ENCODE measurements at places on chromosomes 7 and 10.

- H3K4me3 ChIP-seq = no peak overlapping the region
- no peaks in the 10 kb centered on the region for H3K4me1 ChIP-seq
- no peak for DNase-seq
- no peaks in the 10 kb centered on the region for H3K27me3 ChIP-seq
- no peaks in the 10 kb centered on the region for H3K36me3 ChIP-seq
- H3K27ac ChIP-seq = no peak overlapping the region
Observed at GRCh38 chr10:58795560-58795959, 282.9 kb downstream of the BICC1 start.

DNA sequence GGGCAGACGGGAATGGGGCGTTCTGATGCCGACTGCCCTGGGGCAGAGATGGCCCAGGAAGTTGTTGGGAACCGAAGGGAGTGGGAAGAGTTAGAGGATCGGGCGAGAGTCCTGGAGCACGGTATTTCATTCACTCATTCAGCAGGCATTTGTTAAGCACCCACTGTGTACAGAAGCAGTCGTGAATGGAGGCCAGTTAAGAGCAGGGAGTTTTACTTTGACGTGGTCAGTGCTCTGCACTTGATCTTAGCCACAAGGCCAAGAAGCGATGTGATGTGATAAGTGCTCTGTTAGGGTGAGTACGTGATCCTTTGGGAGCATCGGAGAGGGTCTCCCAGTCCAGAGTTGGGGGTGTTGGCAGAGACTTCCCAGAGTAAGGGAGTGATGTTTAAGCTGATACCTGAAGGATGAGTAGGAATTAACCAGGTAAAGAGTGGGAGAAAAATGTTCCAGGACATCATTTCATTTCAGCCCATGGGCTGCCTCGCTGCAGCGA, 890 bp downstream of the ZFYVE27 start:
- H3K4me3 ChIP-seq = peak overlapping the region; percentile 96
- peaks cover 2% of the 10 kb centered on the region for H3K36me3 ChIP-seq
- peaks cover 31% of the 10 kb centered on the region for H3K4me1 ChIP-seq
- H3K27me3 ChIP-seq = no peaks in the 10 kb centered on the region
- DNase-seq = no peak

DNA sequence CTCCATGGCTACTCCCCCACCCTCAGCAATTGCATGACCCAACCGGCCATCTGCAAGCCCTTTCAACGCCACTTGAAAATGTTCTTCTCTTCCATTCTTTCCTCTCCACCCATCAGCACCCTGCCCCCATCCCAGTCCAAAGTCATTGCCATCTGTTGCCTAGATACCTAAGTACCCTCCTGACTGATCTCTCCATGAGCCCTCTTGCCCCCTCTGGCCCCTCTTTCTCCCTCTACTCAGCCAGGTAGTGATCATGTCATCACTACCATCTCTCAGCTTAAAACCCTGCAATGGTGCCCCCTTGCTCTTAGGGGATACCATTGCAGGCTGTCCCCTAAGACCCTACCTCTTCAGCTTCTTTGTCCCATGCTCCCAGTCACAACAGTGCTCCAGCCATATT, 30.5 kb upstream of the BTRC start:
- no peaks in the 10 kb centered on the region for H3K4me1 ChIP-seq
- H3K4me3 ChIP-seq = no peak overlapping the region
- no peaks in the 10 kb centered on the region for H3K36me3 ChIP-seq
- DNase-seq = no peak
- no peak overlapping the region for H3K27ac ChIP-seq

- no peak overlapping the region for H3K27ac ChIP-seq
- H3K27me3 ChIP-seq = no peaks in the 10 kb centered on the region
- DNase-seq = no peak
- H3K4me1 ChIP-seq = no peaks in the 10 kb centered on the region
Observed at GRCh38 chr7:69717221-69717620, 118.9 kb downstream of the AUTS2 start.

DNA sequence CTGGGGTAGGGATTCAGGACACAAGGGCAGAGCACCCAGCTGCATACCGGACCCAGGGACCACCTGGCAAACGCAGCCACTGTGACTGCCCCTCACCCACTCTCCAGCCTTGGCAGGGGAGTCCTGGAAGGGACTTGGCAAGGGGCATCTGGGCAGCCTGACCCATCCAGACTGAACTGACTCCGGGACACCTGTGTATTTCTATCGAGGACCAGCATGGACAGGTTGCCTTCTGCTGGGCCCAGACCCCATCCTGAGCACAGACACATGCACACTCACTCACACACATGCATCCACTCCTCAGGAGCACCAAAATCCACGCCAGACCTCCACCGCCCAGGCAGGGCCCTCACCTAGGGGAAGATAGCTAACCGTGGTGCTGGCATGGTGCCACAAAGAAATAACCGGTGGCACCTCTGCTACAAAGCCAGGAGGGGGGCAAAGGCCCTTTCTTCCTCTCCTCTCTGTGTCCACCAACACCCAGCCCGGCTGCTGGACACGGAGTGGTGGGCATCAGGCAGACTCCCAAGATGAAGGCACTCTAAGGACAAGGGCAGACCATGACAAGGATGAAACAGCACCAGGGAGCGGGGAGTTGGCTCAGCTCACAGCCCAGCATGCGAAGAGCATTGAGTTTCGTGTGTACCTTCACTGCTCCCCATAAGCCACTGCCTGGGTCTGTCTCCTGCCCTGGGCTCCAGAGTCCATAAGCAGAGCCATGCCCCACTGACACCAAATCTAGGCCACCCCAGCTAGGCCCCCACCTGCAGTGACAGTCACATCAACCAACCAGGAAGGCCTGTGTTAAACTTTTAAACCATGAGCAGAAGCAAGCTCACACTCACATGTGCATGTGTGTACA, 35.3 kb downstream of the KCNH2 start:
- DNase-seq = no peak
- no peak overlapping the region for H3K4me3 ChIP-seq
- no peaks in the 10 kb centered on the region for H3K27me3 ChIP-seq
- H3K27ac ChIP-seq = no peak overlapping the region
- peaks cover 37% of the 10 kb centered on the region for H3K4me1 ChIP-seq
- no peaks in the 10 kb centered on the region for H3K36me3 ChIP-seq

DNA sequence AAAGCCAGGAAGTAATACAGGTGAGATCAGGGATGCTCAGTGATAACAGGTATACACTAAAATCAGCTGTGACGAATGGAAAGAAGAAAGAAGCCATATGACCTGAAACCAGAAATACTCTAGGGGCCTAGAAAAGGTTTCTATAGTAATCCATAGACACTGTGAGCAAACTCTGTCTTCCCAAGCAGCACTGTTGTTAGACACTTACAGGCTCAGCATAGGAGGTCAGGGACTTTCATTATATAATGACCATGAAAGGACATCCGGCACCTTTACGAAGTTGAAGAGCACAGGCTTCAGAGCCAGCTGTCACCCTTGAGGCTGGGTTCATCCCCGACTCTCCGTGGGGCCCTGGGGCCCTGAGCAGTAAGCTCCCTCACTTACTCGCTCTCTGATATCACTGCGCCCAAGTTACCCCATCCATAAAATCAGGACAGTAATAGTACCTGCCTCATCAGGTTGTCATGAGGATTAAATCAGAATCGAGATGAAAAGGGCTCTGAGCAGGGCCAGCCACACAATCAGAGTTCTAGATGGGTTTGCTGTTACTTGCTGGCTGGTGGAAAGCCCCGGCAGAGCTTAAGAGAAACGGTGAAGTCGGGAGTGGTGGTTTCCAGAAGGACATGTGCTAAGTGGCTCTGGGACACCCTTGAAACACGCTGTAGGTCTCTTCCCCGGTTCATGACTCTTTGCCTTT, 79.5 kb downstream of the ITIH5 start:
- no peaks in the 10 kb centered on the region for H3K36me3 ChIP-seq
- DNase-seq = no peak
- H3K27ac ChIP-seq = no peak overlapping the region
- H3K27me3 ChIP-seq = no peaks in the 10 kb centered on the region

DNA sequence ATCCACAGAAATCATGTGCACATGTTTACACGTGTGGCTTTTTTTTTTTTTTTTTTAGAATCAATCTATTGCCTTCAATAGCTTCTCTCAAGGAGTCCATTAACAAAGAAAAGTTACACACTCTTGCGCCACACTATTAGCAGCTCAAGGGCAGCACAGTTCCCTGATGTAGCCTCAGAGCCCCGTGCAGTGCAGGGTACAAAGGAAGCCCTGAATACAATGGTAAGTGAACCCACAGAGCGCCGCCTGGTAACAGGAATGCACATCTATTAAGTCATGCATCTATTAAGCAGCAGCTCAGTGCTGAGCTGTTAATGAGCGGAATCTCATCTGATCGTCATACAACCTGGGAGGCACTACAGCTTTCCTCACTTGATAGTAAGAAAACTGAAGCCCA, 113.7 kb upstream of the PDLIM1 start:
- no peaks in the 10 kb centered on the region for H3K4me1 ChIP-seq
- H3K27me3 ChIP-seq = no peaks in the 10 kb centered on the region

DNA sequence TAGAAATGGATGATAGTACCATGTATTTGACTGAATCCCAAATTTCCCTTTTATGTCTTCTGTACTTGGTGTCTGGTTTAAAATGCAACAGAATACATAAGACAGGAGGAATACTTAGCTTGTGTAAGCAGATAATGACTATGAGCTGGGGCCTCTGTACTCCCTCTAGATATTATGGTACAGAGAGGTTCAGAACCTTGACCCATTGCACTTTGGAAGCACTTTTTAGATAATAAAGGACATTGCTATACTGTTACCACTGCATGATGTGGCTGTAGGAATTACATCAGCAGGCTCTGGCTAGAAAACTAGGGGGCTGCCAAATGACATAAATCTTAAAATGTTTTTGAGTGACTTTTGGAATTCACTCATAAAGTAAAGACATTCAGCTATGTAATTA, 526.6 kb downstream of the SORCS1 start:
- no peak for DNase-seq
- no peaks in the 10 kb centered on the region for H3K36me3 ChIP-seq
- no peaks in the 10 kb centered on the region for H3K4me1 ChIP-seq
- H3K27ac ChIP-seq = no peak overlapping the region

GRCh38 chr7:112891698-112892097, 101.5 kb upstream of the TMEM168 start:
- H3K4me1 ChIP-seq = no peaks in the 10 kb centered on the region
- H3K27me3 ChIP-seq = no peaks in the 10 kb centered on the region
- H3K36me3 ChIP-seq = no peaks in the 10 kb centered on the region
- DNase-seq = no peak

GRCh38 chr10:120478386-120478785, 21.4 kb downstream of the PLPP4 start:
- H3K4me3 ChIP-seq = no peak overlapping the region
- H3K27ac ChIP-seq = no peak overlapping the region
- H3K4me1 ChIP-seq = no peaks in the 10 kb centered on the region
- DNase-seq = no peak
- H3K36me3 ChIP-seq = no peaks in the 10 kb centered on the region

GRCh38 chr10:90813594-90814365, 44.1 kb downstream of the HTR7 start:
- no peaks in the 10 kb centered on the region for H3K4me1 ChIP-seq
- H3K27ac ChIP-seq = no peak overlapping the region
- H3K27me3 ChIP-seq = no peaks in the 10 kb centered on the region
- no peaks in the 10 kb centered on the region for H3K36me3 ChIP-seq

DNA sequence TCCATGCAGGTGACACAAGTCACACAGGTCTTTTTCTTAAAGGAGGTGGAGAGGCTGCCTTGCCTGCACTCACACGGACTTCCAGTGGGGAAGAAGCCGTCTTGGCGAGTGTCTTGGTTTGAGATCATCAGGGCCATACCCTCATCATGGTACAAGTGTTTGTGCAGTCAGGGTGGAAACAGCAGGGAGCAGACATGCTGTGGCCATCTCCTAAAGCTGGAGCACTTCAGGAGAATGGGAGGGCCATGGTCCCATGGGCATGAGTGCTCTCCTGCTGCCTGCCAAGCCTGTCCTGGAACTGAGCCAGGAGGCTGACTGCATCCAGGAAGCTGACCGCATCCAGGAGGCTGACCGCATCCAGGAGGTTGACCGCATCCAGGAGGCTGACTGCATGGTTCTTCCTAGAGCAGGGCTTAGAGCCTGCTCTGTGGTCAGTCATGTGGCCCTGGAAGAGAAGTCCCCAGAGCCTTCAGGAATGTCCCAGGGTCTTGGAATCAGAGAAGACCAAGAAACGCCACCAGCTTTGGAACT, 98.4 kb downstream of the ADARB2 start:
- no peaks in the 10 kb centered on the region for H3K4me1 ChIP-seq
- no peaks in the 10 kb centered on the region for H3K36me3 ChIP-seq
- H3K27ac ChIP-seq = no peak overlapping the region
- no peak overlapping the region for H3K4me3 ChIP-seq
- H3K27me3 ChIP-seq = no peaks in the 10 kb centered on the region

DNA sequence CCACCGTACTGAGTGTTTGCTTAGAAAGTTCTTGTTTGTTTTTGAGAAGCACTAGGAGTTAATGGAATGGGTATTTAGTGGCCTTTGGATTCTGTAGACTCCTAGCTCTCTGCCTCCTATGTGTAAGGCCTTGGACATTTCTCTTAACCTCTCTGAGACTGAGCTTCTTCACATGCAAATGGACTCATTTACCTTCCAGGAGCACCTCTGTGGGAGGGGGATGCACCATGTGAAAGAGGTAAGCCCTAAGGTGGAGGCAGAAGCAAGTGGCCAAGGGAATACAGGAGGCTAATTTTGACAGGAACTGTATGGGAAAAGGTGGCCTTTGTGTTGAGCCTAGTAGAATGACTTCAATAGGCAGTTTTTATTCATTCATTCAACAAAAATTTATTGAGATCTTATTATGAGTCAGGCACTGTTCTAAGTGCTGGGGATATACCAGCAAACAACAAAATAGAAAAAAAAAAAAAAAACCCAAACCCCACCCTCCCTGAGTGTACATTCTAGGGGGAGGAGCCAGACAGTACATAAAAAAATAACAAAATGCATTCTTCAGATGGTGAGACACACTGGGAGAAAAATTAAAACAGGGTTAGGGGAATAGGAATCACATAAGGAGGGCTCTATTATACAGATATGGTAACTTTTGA, 9.2 kb upstream of the EPHA1 start:
- no peak overlapping the region for H3K27ac ChIP-seq
- no peak for DNase-seq
- H3K27me3 ChIP-seq = no peaks in the 10 kb centered on the region

GRCh38 chr10:96082748-96083147, 39.4 kb downstream of the CCNJ start:
- no peak overlapping the region for H3K27ac ChIP-seq
- DNase-seq = no peak
- H3K4me1 ChIP-seq = no peaks in the 10 kb centered on the region

GRCh38 chr10:50286517-50286916, 35.2 kb upstream of the ASAH2 start:
- H3K27me3 ChIP-seq = no peaks in the 10 kb centered on the region
- no peak overlapping the region for H3K27ac ChIP-seq
- no peaks in the 10 kb centered on the region for H3K36me3 ChIP-seq

- no peak overlapping the region for H3K27ac ChIP-seq
- H3K4me3 ChIP-seq = no peak overlapping the region
- no peaks in the 10 kb centered on the region for H3K36me3 ChIP-seq
Observed at GRCh38 chr10:92323079-92323478, 32.1 kb downstream of the MARCHF5 start.

- no peaks in the 10 kb centered on the region for H3K27me3 ChIP-seq
- H3K27ac ChIP-seq = no peak overlapping the region
- no peak overlapping the region for H3K4me3 ChIP-seq
- H3K36me3 ChIP-seq = no peaks in the 10 kb centered on the region
Observed at GRCh38 chr10:56912043-56912442, 551.0 kb upstream of the ZWINT start.

- no peaks in the 10 kb centered on the region for H3K4me1 ChIP-seq
- no peak overlapping the region for H3K4me3 ChIP-seq
- H3K27ac ChIP-seq = no peak overlapping the region
- no peaks in the 10 kb centered on the region for H3K36me3 ChIP-seq
- no peaks in the 10 kb centered on the region for H3K27me3 ChIP-seq
Observed at GRCh38 chr10:68303849-68304412, 27.9 kb upstream of the HNRNPH3 start.

Data from CD8-positive, alpha-beta memory T cell (primary cell).